ENCODE measurements at places on chromosomes 2 and 18.

GRCh38 chr2:126898636-126899035 is at the start of gene TEX51:
TSS of gene TEX51 (plus strand) at chr2:126898890. CDS start at chr2:126898919, 29 bp downstream.
- no peak for DNase-seq

GRCh38 chr2:88099798-88100488 is 27.9 kb downstream of the FABP1 start:
- DNase-seq, result no peak

GRCh38 chr2:24117902-24118301 is 5.2 kb downstream of the PFN4 start:
- no peak for DNase-seq

GRCh38 chr2:191333911-191334357 is 88.7 kb downstream of the MYO1B start:
- no peak for DNase-seq

DNA sequence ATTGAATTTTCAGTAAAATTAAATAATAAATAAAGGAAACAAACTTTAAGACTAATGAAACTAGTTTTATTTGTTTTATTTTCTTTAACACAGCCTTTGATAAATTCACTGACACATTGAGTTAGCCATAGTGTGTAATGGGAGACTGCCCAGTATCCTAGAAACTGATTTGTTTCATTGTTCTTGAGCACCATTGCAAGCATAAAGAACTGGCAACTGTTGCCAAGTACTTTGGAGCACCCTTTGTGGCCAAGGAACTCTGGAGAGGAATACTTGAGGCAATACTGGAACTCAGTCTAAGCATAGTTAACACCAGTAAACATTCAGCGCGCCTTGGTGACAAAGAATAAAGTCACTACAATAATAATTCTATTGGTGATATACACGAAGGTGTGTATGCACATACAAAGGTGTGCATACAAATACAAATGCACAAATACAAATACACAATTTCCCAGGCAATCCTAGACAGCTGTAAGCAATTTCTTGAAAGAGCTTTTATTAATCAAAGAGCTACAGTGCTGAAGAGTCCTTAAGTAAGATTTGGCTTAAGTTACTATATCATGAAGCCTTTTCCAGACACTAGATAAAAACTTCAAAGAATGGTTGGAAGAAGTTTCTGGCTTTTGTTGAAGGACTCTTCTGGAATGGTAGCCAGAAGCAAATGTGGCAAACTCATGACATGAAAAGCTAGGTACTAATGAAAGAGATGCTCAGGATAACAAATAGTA is 1371.2 kb downstream of the LRP1B start:
- DNase-seq, result no peak

DNA sequence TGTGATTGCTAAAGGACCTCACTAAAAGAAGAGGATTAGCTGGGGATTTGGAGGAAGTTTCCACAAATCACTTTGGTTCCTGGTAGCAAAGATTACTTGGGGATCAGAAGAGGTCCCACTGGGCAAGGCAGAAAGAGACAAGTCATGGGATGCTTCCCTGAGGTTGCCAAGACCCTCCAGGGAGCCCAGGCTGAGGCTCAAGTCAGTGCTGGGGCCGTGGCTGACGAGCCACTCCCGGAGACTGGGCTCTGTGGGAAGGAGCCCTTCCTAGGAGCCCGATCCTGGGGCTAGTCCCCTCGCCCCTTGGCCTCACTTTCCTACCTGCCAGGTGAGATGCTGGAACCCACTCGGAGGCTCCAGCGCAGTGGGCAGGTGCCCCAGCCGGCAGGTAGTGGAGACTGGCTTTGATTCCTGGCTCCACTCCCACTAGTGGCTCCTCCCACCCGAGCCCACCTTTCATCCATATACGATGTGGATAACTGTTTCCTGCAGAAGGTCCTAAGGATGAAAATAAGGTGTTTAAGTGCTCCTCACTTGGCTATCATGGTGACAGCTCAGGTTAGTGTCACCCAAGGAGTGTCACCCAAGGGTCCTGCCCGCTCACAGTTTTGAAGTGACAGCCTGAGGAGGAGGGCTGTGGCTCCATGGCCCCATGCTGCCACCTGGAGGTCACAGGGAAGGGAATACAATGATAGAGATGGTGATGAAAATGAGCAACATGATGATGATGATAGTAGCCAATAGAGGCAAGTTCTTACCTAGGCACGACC is 100.5 kb downstream of the CAPN13 start:
- DNase-seq, result peak; percentile 60

DNA sequence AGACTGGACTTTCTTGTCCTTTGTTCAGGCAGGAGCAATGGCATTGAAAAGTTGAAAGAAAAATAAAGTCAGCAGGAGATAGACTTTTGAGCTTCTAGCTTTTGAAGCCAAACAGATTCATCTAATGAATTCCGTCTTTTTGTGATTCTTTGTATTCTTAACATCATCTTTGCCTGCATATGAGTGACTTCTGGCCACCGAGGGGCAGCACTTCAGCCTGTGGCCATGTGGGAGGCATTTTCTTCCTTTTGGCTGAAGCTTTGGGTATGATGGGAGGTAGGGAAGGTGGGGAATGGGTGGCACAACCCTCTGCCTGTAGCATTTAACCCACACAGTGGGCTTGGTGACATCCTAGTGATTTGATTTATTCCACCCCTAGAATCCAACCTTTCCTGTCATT is 220.6 kb downstream of the SETBP1 start:
- no peak for DNase-seq

GRCh38 chr2:215612786-215613185 is 176.9 kb upstream of the FN1 start:
- no peak for DNase-seq

- DNase-seq, result no peak
Observed at GRCh38 chr2:44680983-44681531, 260.4 kb upstream of the SIX3 start.

GRCh38 chr2:167271932-167272331 is 383.7 kb downstream of the XIRP2 start:
- DNase-seq, result no peak

GRCh38 chr18:36593001-36593400 is 235.8 kb downstream of the TPGS2 start:
- DNase-seq, result no peak

DNA sequence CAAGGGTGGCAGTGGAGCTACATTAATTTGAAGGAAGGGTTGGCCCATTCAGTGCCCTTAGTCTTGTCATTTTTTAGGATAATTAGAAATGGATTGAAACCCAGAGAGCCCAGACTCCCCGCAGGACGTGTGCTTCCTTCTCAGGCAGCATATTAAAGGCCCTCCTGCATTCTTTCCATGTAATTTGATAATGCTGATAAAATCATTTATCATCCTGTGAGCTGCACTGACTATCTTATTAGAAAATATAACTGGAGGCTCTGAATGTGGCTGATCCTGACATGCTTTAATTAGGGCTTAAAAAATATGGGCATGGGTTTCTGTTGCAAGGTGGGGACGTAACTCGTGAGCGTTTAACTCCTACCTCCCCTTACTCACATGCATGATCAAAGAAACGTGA is 148.1 kb downstream of the ACKR3 start:
- no peak for DNase-seq

GRCh38 chr18:71630696-71631095 is 913.4 kb downstream of the CBLN2 start:
- no peak for DNase-seq

Data from T-helper 9 cell (primary cell).